ENCODE measurements at places on chromosomes 6 and 20.

GRCh38 chr6:159943968-159944598, 24.8 kb upstream of the IGF2R start:
- no peak for DNase-seq

- peak; percentile 40 for DNase-seq
Observed at GRCh38 chr6:106519460-106520394, 109.6 kb downstream of the RTN4IP1 start.

- no peak for DNase-seq
Observed at GRCh38 chr20:5511930-5512329, 195.2 kb upstream of the PROKR2 start.

- DNase-seq: no peak
Observed at GRCh38 chr6:45576648-45577624, 199.2 kb upstream of the SUPT3H start.

GRCh38 chr6:138977646-138978167, 10.3 kb downstream of the REPS1 start:
- no peak for DNase-seq

GRCh38 chr20:44615169-44615791, 32.9 kb downstream of the PKIG start:
- DNase-seq: no peak

- no peak for DNase-seq
Observed at GRCh38 chr6:10355115-10355702, 59.7 kb downstream of the TFAP2A start.

- no peak for DNase-seq
Observed at GRCh38 chr6:119122336-119122735, 43.9 kb upstream of the FAM184A start.

DNA sequence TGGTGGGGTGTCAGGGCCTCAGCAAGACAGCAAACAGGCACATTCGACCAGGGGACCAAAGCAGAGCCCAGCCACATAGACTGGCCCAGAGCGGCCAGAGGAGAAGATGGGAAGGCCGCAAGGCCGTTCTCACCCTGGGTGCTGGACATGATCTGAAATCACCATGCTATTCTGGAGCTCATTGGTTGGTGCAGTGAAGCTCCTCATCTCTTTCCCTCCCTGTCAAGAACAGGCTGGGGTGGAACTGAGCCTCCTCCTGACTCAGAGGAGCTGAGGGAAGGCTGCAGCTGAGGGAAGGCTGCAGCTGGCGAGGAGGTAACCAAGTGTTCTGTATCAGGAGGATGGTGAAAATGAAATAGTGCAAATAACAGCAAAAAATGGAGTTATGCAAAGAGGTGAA, 80.0 kb downstream of the AKAP7 start:
- DNase-seq: no peak

DNA sequence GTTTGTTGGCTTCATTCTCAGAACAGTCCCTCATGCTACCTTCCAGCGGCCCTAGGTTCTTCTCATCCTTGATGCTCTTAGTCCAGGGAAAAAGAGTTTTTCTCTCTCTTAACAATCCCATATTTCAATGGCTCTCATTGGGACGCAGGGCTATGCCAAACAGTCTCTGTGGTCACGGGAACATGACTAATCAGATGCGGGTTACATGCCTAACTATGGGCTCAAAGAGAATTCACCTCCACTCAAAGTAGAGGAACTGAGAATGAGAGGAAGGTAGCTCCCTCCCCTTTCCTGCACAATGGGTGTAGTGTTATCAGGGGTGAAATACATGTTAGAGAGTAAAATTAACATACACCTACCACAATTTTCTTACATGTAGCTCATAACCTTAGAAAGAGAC, 18.1 kb upstream of the ATRN start:
- no peak for DNase-seq

DNA sequence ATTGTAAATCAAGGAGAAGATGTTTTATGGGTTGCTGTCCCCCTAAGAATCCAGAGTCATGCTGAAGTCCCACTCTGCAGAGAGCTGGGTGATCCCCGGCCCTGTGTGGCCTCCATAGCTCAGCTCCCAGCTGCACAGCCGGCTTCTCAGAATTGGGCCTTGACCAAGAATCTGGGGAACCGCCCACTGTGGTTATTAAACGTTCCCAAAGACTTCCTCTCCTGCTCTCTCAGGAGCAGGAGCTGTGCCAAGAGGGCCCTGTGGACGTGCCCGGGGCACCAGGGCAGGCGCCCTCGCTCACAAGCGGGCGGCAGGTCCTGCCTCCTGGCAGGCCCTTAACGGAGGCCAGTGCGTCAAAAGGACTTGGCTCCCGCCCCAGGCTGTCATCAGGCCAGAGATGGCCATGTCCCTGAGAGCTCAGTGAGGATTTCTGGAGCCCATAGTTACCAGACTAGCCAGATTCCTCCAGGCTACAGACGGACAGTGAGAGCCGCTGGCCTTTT, 30.4 kb downstream of the ZC3H12D start:
- DNase-seq: peak; percentile 92

DNA sequence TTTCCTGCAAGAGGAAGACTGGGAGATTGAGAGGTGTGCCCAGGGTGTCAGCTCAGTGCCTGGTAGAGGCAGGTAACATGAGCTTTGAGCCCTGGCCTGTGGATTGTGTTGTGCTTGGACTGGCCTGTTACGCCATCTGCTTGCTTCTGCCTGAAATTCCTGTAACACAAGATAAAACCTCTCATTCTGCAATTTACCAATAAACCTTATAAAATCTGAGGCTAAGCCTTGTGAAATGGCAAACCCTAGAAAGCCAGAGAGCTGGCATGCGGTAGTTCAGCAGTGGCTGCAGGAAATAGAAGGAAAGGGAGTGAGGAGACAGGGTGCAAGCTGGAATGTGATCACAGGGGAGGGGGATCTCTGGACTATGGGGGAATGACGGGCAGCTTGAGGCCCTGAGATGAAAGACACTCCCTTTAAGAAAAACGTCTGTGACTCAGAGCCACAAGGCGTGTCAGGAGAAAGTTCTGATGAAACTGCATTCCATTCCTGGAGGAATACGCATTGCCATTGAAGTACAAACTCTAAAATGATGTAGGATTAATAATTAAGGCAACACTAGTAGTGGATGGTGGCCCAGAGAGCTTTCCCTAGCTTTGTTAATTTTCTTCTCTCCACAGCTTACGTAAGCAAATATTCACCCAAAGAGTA, 26.3 kb upstream of the TFAP2A start:
- DNase-seq: no peak

GRCh38 chr6:65531533-65531932, 175.5 kb downstream of the EYS start:
- no peak for DNase-seq
